Mammary epithelial cell (primary cell): ENCODE measurements at places on chromosomes 3 and 15.
A peak's percentile ranks its signal among the peaks of the same experiment; 100 is the strongest.

DNA sequence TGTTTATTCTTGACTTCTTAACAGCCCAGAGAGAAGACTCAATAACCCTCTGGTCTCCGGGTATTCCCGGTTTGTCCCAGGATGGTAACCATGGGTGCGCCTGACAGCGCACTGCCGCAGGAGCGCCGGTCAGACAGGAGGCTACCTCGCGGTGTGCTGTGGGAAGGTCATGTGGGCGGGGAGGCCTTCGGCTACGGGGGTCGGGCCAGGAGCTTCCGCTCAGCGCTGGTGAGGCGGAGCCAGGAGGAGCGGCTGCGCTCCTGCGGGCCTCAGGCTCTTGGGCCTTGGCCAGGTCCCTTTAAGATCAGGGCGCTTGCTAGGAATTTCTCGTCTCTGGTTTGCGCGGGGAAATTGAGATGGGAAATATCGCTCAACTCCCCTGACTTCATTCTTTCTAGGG lies 182.3 kb upstream of the NDN start:
- no peak for DNase-seq

- no peak for DNase-seq
Measured at GRCh38 chr3:149506540-149506939, 32.0 kb downstream of the TM4SF4 start.

GRCh38 chr3:46950650-46951241 lies 25.8 kb downstream of the CCDC12 start:
- DNase-seq = no peak

DNA sequence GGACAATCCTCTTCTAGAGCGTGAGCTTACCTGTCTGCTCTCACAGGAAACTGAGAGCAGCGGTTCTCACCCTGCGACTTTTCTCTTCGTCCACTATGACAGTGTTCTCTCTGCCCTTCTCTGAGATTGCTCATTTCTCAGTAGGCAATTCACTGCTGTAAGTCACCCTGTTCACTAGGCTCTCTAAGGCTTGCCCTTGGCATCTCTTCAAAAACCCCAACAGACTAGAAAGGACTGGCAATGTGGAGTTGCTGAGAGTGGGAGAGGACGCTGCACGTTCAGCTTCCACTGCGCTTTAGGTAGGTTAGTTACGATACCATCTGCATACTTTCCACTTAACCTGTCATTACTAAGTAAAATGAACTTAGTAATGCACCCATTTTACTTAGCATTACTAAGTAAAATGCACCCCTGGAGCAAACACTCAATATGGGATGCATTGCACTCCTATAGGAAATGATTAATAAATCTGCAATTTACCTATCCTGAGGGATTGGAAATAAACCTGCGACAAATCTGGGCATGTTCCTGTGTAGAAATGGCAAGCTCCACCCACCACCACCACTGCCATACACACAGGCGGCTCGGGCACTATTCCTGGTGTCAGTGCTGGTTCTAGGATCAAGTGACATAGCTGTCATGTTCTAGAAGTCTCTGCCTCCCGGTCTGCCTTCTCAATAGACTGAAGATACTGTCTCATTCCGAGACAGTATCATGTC lies 21.4 kb downstream of the XPC start:
- peak; percentile 38 for DNase-seq

- DNase-seq = no peak
Measured at GRCh38 chr3:188941103-188941502, 230.7 kb upstream of the TPRG1 start.

DNA sequence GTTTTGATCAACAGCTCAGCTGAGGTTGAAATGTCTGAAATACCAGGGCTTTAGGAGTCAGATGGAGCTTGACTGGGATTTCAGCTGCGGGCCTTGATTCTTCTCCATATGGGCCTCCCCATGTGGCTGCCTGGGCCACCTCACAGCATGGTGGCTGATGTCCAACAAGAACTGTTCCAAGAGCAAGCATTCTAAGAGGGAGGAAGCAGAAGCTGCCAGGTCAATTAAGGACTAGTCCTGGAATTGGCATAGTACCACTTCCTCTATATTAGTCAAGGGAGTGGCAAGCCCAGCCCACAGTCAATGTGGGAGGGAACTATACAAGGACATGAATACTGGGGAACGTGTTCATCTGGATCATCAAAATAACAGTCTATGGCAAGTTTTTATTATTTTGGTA lies 181.7 kb upstream of the ANKRD28 start:
- no peak for DNase-seq

DNA sequence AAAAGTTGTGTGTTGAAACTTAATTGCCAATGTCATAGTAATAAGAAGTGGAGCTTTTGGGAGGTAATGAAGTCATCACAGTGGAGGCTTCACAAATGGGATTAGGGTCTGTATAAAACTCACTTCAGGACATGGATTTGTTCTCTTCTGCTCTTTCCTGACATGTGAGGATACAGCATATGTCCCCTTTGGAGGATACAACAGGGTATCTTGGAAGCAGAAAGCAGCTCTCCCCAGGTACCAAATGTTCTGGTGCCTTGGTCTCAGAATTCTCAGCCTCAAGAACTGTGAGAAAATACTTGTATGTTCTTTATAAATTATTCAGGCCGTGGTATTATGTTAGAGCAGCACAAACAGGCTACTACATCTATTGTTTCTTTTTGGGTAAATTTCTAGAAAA lies 210.9 kb downstream of the DIPK2A start:
- no peak for DNase-seq

- DNase-seq = no peak
Measured at GRCh38 chr15:61080221-61081026, 148.7 kb downstream of the RORA start.

DNA sequence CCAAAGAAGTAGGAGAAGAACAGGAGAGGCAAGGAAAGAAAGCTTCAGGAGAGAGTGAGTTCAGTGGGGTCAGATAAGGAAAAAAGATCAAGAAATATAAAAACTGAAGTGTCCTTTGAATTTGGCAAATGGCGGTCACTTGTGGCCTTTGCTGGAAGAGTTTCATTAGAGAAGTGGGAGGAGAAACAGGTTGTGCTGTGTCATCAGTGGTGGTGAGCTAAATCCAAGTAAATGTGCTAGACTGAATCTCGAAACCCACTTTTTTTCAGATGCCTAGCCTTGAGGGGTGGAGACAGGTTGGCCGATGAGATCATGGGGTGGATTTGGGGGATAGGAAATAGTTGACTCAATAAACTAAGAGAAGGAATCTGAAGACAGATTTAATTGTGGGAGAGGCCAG lies 43.7 kb downstream of the CHRD start:
- DNase-seq = peak; percentile 15

GRCh38 chr3:134311265-134311664 lies 60.6 kb upstream of the RYK start:
- DNase-seq = peak; percentile 37

- peak; percentile 68 for DNase-seq
Measured at GRCh38 chr3:16069149-16069922, 105.1 kb upstream of the GALNT15 start.

DNA sequence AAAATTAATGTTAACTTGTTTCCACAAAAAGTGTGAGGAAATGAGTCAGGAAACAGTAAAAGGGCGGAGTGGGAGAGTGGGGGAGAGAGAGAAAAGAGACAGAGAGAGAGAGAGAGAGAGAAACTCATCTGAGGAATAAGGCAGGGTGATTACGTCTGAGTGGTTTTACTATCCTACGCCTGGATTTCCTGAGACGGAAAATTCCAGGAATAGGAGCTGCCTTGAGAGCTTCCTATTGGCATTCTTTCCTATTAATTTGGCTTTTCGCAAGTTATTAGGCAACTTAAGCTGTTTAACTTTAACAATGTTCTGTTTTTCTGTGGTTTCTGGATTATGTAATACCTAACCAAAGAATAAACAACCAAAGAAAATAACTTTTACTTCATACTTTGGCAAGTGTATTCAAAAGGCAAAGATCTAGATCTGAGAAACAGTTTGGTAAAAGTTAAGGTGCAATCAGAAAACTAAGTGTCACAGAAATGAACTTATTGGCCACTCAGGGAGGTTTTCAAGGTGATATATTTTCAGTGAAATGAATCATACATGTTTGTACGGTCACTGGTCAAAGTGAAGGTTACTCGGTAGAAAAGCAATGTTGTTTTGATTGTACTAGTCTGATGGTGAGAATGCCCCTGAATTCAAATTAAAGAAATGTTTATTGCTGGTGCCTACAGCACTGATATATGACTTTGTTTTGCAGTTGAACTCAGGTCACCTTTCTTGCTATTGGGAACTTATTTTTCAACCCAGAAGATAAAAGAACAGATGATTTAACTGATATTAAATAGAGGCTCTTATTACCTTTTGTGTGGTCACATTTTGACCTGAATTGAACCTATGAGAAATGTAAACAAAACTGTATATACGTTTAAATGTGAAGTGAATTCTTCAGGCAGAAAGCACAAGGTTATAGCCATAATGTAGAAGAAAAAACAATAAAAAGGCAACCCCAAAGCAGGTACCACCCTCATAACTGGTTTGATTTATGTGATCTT lies 39.9 kb upstream of the TNFSF10 start:
- peak; percentile 90 for DNase-seq

DNA sequence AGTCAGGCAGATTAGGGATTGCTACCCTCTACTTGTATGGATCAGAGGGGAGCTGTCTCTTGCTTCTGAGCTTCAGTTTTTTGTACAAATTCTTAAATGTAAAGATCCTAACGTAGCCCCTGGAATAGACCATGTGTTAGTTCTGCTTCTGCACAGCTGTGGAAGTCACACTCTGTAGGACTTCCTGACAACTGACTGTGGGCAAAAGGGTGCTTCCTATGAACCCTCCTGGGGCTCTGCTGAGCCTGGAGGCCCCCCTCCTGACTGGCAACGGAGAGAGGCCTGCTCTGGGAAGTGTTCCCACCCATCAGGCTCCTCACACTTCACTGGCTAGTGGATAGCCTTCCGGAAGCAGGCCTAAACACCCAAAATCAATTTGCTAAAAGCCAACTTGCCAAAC lies 131.0 kb downstream of the RPLP1 start:
- no peak for DNase-seq

- peak; percentile 17 for DNase-seq
Measured at GRCh38 chr15:87604857-87605446, 651.6 kb downstream of the NTRK3 start.

- no peak for DNase-seq
Measured at GRCh38 chr3:141266797-141267555, 35.4 kb downstream of the PXYLP1 start.

- DNase-seq = no peak
Measured at GRCh38 chr3:98223907-98224672, 40.0 kb upstream of the OR5H6 start.

- DNase-seq = no peak
Measured at GRCh38 chr3:44969828-44970179, 6.2 kb downstream of the ZDHHC3 start.
